ENCODE measurements at places on chromosomes 7 and 10. TPM values are rescaled to one million over a fixed set of nuclear protein-coding genes. Genes with fewer than 3 reads are reported as not detected.

CALHM2 gene
- total RNA-seq, result not detected

BMI1 gene
- total RNA-seq, result 31.4 TPM

DNAJC12 gene
- total RNA-seq, result not detected

CCDC172 gene
- total RNA-seq, result not detected

NEBL gene
- 0.07 TPM for total RNA-seq

MLXIPL gene
- total RNA-seq, result not detected

ARHGAP19 gene
- total RNA-seq, result 3.2 TPM

RBP3 gene
- not detected for total RNA-seq

TUBAL3 gene
- total RNA-seq, result not detected

EXOSC1 gene
- 45.6 TPM for total RNA-seq

CXCL12 gene
- 16.5 TPM for total RNA-seq

DNA sequence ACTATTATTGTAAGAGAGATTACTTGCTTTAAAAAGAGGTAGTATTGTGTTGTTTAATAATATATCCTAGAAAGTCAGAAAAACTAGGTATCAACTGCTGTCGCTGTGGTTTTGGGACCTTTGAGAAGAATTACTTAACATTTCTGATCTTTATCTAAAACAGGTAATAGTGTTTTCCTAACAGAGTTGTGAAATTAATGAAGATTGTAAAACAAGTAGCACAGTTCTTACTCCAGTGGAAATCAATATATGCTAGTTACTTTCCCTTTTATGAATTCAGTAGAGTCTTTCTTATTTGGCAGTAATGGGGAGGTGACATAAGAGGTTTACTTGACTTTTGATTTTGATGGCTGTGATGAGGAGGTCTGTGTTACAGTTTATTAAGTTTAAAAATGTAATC, 58.1 kb downstream of the KIF20B start:
- no peak for DNase-seq

DNA sequence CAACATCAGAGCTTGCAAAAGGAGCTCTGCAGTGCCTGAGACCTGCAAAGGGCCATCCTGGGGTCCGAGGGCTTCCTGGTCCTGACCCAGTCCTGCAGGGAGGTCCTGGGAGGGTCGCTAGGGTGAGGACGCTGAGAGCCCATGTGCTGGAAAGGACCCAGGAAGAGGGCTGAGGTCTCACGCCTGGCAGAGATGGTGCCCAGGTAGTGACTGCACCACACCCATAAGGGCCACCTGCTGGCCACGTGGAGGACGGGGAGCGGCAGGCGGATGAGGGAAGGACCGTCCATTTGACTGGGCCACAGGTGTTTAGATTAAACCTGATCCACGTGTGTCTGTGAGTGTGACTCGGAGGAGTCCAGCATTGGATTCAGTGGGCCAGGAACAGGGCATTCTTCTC, 392.8 kb downstream of the DNAJB6 start:
- DNase-seq, result no peak

GRCh38 chr7:152760854-152761748, 1.5 kb downstream of the ACTR3B start:
- no peak for DNase-seq

- no peak for DNase-seq
Measured at GRCh38 chr10:66337211-66337610, 588.6 kb upstream of the LRRTM3 start.

- no peak for DNase-seq
Measured at GRCh38 chr10:24485304-24485703, 238.4 kb downstream of the ARHGAP21 start.

All from MG63 (cell line).